ENCODE measurements at places on chromosomes 7 and 10. TPM values are rescaled to one million over a fixed set of nuclear protein-coding genes. Genes with fewer than 3 reads are reported as not detected.

GSTO2 gene
- 1.7 TPM for total RNA-seq

TUBB8 gene
- total RNA-seq = not detected

OLAH gene
- total RNA-seq = not detected

HHEX gene
- 2.8 TPM for total RNA-seq

ETV1 gene
- 28.7 TPM for total RNA-seq

AKR1C8 gene
- not detected for total RNA-seq

NFE2L3 gene
- total RNA-seq = 0.63 TPM

PRSS1 gene
- total RNA-seq = not detected

SPDYE9 gene
- not detected for total RNA-seq

CYP26C1 gene
- total RNA-seq = under 0.01 TPM

BICC1 gene
- 74.9 TPM for total RNA-seq

SRRM3 gene
- 0.94 TPM for total RNA-seq

PHKG1 gene
- total RNA-seq = 1.0 TPM

PRR15 gene
- 0.16 TPM for total RNA-seq

DRGX gene
- total RNA-seq = not detected

NPFFR1 gene
- total RNA-seq = under 0.01 TPM

SEMA3E gene
- total RNA-seq = 0.79 TPM

CLRN3 gene
- total RNA-seq = not detected

PPP1R17 gene
- under 0.01 TPM for total RNA-seq

LRWD1 gene
- 14.7 TPM for total RNA-seq

A1CF gene
- under 0.01 TPM for total RNA-seq

MBL2 gene
- total RNA-seq = not detected

MOGAT3 gene
- total RNA-seq = not detected

DDC gene
- not detected for total RNA-seq

AKR1C4 gene
- total RNA-seq = not detected

CCDC146 gene
- total RNA-seq = 2.1 TPM

Measured in bronchial smooth muscle cell (primary cell).